Breast epithelium (tissue), 4 donors: ENCODE measurements at places on chromosomes 3 and 15.

- peak; percentile 34 for DNase-seq
Observed at GRCh38 chr3:126132751-126133511, 47.5 kb downstream of the ALDH1L1 start.

DNA sequence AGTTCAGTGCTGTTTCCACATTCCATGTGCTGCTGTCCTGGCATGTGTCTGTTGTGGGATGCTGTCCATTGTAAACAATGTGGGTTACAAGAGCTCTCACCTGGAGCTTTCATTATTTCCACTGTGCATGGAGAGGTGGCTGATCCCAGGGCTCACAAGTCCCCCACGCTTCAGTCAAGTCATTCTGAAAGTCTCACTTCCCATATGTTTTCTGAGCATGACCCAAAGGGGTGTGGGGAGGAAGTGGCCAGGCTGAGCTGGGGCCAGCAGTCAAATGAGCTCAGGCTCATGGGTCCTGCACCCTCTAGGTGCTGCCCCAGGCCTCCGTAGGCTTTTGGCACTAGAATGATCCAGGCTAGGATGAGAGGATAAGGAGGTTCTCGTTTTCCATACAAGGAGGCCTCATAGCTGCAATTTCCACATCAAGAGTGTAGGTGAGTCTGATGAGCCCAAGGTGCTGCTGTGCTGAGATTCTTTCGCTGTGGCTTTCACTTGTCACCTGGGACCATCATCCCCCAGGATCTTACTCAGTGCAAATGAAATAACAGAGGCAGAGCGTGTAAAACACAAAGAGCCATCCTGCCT is 22.0 kb downstream of the STARD5 start:
- no peak for DNase-seq

GRCh38 chr3:177460047-177460446 is 262.8 kb upstream of the TBL1XR1 start:
- no peak for DNase-seq

DNA sequence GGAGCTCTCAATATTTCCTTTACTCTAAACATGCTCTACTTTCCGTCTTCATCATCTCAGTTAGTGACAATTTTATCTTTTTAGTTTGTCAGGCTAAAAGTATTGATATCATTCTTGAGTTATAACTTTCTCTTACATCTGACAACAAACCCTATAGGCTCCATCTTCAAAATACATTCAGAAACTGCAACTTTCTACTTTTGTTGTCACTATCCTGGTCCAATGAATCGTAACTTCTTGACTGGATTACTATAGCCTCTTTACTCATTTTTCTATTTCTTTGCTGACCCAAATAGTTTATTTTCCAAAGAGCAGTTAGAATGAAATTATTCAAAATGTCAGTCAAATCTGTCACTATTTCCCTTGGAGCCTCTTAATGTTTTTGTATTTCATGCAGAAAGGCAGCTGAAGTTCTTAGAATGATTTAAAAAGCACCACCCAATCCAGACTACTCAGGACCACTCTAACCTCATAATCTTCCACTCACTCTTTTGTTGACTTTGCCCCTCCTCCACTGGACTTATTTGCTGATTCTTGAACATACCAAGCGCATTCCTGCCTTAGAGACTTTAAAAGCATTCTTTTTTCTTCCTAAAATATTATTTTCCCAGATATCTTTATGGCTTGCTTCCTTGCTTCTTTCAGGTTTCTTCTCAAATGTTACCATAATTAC is 119.9 kb upstream of the CBLB start:
- no peak for DNase-seq

DNA sequence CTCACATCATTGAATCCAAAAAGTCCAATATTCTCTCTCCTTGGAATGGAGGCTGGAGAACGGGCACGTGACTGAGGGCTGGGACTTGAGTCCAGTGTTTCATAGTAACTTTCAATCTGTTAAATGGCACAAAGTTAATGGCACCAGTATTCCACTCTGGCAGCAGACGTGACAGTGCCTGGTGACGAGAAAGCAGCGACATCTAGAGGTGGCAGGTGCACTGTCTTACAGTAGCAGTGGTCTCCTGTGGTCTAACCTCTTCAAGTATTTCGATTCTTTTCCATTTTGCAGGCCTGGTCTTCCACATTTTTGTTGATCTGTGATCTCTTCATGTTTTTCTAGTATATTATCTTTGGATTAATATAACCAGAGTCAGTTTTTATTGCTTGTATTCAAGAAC is 107.1 kb downstream of the OXSM start:
- no peak for DNase-seq

DNA sequence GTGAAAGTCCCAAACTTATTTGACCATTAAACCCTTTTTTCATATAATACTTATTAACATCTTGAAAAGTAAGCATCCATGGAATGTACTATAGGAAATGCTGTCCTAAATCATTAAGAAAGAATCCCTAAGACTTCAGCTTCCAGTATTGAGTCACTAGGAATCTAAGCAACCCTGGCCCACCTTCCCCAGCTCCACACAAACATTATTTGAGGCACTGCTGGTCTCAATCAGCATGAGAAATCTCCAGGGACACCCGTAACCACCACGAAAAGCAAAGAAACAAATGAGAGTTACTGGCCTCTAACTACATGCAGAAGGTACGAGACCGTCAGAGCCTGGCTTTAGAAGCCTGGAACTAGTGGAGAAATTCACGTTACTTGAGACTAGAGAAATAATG is 68.2 kb downstream of the POLQ start:
- DNase-seq, result no peak
